ENCODE measurements at places on chromosomes 11 and 22.

DNA sequence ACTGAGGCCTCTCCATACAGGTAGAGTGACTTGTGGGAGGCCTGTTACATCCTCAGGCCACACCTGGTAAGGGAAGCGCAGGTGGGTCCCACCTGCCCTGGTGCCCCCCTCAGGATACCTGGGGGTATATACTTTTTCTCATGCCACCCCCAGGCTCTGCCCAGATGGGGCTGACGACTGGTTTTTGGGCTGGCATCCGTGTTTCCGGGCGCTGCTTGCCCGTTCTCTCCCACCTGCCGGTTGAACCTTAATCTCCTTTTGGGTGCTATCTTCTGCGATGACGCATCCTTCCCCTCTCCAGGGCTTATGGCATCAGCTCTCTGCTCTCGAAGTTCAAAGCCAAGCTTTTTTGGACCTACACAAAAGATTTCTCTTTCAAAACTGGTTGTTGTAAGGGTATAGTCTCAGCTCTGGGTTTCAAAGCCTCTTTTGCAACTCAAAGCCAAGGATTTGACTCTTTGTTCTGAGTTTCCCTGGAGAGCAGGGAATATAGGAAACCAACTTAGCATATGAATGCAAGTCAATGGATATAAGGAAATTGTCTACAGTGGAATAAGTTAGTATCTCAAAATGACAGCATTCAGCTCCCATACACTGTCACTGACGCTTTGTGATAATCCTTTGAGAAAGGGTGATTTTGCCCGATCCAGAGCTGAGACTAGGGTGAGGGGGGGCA, 8.6 kb upstream of the LRRC10B start:
- no peak for DNase-seq

DNA sequence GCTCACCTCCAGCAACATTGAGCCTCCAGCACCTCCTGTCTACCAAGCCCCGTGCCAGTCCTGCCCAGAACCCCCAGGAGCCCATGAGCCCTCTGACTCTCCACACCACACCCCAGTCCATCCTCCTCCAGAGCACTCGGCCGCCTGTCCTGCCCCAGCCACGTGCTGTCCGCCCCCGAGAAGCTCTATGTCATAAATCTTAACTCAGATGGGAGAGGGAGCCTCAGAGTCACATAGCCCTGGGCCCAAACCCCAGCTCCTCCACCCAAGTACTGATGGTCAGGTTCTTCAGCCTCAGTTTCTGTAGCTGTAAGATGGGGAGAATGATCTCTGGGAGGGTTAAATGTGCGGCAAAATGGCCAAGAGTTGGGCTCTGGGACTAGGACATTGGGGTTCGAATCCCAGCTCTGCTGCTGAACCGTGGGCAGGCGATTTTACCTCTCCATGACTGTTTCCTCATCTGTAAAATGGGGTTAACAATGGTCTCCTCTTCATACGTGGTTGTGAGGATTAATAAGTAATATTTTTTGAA, 27.8 kb downstream of the CYTH4 start:
- DNase-seq: no peak

DNA sequence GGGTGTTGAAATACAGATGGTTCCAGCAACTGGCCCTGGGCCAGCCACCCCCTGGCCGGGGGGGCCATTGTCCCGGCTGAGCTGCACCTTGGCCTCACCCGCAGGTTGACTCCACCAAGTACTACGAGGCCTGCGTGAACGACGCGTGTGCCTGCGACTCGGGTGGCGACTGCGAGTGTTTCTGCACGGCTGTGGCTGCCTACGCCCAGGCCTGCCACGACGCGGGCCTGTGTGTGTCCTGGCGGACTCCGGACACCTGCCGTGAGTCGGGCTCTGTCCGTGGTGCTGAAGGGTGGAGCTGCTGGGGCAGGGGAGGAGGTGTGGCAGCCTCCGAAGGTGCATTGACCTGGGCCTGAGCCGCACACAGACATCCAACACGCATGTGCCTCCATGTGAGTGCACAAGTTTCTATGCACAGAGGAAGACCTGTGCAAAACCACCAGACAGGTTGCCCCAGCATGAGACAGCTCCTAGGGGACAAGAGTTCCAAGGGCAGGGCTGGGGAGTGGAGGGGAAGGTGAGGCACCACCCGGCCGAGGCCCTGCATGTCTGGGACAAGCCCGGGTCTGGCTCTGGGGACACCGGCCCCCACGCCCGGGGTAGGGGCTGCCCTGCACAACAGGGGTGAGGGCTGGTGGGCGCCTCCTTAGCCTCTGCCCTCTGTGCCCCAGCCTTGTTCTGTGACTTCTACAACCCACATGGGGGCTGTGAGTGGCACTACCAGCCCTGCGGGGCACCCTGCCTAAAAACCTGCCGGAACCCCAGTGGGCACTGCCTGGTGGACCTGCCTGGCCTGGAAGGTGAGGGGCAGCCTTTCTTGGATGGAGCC, 16.1 kb downstream of the MUC5B start:
- DNase-seq: no peak

- DNase-seq: no peak
These were observed 19.1 kb upstream of the FDX1 start for GRCh38 chr11:110410651-110411050.

DNA sequence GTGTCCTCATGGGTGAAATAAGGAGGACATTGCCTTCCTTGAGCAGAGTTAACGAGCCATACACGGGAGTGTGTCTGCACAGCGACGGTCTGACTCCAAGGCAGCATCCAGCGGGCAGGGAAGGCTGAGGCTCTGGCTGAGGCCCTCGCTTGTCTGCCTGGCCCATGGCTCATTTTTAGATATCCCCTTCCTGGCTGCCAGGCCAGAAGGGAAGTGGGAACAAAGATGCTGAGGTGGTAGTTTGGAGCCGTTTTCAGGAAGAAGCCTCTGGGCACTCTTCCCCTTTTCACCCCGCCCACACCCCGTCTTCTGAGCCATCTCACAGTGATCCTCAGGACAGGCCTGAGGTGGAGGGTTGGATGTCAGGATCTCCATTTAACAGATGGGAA, 3.0 kb upstream of the SLCO2B1 start:
- no peak for DNase-seq

- DNase-seq: no peak
These were observed 46.1 kb downstream of the RASSF10 start for GRCh38 chr11:13055200-13055599.

- no peak for DNase-seq
These were observed 254.6 kb upstream of the LRRC4C start for GRCh38 chr11:41714101-41714500.

- no peak for DNase-seq
These were observed 53.8 kb downstream of the PACS1 start for GRCh38 chr11:66123902-66124301.

DNA sequence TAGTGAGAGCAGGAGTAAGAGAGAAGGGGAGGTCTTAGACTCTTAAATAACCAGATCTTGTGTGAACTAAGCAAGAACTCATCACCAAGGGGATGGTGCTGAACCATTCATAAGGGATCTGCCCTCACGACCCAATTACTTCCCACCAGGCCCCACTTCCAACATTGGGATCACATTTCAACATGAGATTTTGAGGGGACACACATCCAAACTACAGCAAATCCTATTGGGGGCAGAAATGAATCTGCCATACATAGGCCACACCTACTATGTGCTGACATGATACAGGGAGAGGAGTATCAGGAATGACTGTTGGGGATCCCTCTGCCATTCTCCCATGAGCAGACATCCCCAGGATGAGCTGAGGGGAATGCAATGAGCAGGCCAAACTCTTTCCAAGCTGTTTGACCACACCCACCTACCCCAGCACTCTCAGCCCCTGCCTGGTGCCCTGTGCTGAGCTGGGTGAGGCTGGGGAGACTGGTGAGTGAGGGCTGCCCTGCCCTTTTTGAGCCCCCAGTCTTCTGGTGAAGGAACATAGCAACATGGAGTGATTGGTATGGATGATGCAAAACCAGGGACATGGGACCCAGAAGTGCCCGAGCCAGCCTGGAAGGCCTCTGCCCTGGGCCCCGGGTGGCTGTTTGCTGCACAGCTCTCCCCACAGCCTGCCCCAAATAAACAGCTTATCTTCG, 1.2 kb upstream of the GTSE1 start:
- no peak for DNase-seq

DNA sequence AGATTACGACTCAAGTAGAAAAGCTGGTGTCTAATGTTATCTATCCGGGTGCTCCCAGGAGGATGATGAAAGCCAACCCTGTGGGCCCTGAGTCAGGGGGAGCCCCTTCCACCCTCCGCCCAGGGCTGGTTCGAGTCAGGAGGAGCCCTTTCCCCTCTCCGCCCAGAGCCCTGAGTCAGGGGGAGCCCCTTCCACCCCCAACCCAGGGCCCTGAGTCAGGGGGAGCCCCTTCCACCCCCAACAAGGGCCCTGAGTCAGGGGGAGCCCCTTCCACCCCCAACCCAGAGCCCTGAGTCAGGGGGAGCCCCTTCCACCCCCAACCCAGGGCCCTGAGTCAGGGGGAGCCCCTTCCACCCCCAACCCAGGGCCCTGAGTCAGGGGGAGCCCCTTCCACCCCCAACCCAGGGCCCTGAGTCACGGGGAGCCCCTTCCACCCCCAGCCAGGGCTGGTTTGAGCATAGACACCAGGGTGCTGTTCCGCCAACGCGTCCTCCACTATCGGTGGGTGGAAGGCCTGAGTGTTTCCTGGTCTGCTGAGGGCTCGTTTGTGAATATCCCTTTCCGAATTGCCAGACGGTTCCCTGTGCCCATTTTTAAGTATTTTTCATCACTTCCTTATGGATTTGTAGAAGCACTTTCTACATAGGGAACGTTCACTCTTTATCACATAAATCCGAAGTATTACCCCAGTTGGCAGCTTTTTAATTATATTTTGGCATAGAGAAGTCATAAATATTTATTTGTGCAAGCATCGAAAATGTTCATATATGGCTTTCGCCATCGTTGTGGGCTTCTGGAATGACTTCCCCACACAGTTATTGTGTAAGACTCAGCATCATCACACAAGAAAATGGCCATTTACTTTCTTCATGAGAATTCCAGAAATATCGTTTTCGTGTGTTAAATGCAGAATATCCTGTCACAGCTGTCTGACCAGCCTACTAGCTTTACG, 380.6 kb downstream of the BRD1 start:
- peak; percentile 6 for DNase-seq

DNA sequence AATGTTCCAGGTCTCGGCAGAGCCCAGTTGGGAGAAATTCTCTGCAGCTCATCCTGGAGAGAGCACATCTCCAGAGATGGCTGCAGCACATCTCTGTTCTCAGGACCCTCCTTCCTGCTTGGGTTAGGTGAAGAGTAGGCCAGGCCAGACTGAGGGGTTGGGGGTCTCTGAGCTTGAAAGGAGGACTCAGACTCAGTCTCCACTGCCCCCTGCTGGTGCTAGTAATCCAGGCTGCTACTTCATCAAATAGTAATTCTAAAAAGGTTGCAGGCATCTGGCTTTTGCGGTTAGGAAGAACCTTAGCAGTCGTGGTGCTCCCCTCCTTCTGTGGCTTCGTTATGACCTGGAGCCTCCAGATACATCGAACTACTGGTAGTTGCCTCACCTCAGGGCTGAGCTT, 9.7 kb downstream of the TUB start:
- no peak for DNase-seq
